ENCODE measurements at places on chromosomes 7 and 10.

DNA sequence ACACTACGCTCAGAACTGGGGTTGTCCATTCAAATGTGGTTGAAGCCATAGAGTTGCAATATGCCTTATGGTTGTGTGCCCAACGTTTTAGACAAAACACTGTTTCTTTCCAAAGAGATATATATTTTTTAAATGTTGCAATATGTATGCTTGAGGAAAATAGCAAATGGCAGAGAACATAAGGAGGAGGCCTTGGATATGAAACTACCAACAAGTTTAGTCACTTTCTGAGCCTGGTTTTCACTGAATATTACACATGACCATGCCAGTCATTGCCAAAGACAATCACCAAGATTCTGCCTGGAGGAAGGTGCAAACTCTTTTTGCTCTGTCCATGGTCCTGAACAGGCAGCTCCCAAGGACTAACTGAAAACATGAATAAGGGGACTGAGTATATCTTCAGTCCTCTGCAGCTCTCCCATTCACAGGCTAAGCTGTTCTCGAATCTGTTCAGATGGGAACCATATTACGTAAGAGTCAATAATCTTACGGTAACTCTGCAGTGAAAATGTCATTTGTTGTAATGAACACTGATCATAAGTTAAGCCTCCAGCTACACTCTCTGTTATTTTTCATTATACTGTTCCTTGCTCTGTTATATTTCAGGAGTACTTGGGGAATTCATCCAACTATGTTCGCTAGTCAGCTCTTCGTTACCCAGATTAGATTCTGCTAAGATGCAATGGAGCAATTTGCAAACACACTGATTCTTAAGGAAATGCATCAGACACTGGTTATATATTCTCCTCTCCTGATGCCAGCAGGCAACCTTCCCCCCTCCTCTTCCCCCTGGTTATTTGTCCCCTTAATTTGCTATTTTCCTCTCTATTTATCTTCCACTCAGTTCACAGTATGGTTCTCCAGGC, 90.7 kb upstream of the C1QL3 start:
- DNase-seq: no peak

DNA sequence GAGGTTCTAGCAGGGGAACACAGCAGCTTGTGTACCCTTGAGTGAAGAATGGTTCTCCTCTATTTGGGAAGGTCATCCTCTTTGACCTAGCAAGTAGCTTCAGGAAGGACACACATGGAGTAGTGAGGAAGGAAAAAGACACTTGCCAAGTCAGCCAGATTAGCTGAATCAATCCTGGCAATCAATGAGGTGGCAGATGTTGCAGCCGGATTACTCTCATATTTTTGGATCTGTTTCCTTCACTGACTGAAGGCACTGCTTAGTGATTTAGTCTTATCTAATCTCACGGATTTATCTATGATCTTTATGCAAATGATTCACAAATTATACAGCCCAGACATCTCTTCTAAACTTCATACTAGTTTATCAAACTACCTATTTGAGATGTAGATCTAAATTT, 218.8 kb downstream of the GPR158 start:
- DNase-seq: no peak

DNA sequence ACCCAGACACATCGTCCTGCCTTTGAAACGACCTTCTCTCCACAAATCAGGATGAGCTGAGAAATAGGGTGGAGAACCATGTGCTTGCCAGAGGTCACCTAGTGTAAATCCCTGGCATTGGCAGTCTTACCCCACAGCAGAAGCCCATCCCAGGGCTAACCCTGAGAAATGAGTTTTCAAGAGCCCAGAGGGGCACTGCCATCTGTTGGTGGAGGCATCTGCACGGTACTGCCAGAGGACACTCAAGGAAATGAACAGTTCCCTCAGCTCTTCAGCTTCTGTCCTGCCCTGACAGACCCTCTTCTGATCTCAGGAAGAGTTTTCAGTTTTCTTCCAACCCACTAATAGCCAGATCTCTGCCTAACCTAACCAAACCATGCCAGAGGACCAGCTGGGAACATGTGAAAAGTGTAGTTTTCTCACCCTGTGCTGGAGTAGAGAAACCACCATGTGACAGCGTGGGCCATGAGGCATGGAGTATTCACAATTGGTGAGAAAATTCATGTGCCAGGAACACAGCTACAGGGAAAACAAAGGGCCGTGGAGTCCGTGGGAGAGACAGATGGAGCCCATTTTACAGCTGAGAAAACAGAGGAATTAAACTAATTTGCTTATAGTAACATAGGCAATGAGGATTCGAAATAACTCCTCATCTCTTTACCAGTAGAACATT, 37.7 kb upstream of the ITPRID1 start:
- no peak for DNase-seq

DNA sequence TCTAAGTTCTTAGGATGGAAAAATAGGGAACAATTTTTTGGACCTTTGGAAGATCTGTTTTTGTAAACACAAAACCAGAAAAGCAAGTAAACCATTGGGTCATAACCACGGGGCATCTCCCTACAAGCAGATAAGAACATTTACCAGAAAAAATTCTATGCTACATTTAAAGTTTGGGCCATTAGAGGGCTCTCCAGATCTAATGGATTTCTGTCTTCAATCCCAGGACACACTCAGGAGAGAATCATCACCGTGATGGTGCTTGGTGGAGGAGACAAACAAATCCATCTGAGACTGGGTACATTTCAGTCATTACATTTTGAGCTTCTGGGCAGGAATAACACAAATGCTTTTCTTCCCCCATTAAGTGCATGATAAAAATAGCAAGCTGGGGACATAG, 178.4 kb upstream of the TARP start:
- DNase-seq: no peak

- no peak for DNase-seq
Observed at GRCh38 chr7:96415293-96415940, 93.5 kb upstream of the SLC25A13 start.

GRCh38 chr7:54981913-54982312, 36.9 kb upstream of the EGFR start:
- no peak for DNase-seq

GRCh38 chr10:126302826-126303665, 85.2 kb downstream of the ADAM12 start:
- DNase-seq: no peak

DNA sequence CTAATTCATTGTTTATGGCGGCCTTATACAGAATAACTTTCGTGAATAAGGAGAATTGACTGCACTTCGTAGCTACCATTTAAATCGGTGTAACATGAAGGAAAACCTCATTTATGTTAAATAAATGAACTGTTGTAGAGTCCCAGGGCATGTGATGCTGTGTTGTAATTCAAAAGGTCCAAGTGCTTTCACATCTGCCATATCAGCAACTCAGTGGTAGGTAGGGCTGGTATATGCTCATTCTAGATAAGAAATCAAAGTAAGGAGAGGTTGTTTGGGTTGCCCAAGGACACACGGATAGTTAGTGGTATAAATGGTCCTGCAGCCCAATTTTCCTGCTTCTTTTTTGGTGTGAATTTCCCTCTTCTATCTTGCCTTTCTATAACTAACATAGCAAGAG, 15.8 kb downstream of the BBS9 start:
- DNase-seq: no peak

DNA sequence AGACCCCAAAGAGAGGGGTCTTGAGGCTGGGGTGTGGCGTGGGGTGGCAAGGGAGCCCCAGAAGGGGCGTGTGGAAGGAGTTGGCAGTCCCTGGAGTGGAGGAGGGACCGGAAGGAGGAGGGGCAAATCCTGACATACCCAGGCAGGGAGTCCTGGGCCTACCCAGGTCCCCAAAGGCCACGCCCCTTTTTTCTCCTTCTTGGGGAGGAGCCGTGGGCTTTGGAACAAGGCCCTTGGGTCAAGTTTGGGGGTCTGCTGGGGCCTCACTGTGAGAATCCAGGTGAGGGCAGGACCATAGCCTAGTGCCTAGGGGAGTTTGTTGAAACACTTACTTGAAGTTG, 1.2 kb upstream of the SMARCD3 start:
- no peak for DNase-seq

DNA sequence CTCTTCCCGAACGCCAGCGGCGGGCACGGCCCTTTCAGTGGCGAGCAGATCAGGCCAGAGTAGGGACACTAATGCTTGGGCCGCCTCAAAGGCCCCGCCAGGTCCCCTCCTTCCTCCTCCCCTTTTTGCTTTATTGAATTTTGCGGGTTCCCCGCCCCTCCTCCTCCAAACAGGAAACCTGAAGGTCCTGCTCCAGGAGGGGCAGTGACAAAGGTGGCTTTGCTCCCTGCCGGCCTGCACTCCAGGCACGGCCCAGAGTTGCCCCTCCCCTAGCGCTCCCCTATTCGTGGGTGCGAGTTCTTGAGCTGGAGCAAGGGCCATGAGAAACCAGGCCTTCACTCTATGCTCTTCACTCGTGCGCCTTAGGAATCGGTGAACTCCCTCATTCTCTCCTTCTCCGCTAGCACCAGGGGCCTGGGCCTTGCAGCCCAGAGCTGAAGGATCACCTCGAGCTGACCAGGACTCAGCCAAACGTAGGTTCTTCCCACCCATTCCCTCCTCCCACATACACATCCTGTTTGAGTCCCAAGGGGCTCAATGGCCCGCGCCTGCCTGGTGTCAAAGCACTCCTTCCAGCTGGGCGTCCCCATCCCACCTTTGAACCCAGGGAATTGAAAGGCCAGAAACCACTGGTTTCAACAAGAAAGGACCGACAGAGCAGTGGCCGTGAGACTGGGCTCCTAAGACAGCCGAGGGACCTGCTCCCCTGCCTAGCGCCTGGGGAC, 619 bp upstream of the HOXA6 start:
- DNase-seq: no peak

GRCh38 chr10:5482016-5482415, 17.4 kb downstream of the CALML5 start:
- DNase-seq: no peak

DNA sequence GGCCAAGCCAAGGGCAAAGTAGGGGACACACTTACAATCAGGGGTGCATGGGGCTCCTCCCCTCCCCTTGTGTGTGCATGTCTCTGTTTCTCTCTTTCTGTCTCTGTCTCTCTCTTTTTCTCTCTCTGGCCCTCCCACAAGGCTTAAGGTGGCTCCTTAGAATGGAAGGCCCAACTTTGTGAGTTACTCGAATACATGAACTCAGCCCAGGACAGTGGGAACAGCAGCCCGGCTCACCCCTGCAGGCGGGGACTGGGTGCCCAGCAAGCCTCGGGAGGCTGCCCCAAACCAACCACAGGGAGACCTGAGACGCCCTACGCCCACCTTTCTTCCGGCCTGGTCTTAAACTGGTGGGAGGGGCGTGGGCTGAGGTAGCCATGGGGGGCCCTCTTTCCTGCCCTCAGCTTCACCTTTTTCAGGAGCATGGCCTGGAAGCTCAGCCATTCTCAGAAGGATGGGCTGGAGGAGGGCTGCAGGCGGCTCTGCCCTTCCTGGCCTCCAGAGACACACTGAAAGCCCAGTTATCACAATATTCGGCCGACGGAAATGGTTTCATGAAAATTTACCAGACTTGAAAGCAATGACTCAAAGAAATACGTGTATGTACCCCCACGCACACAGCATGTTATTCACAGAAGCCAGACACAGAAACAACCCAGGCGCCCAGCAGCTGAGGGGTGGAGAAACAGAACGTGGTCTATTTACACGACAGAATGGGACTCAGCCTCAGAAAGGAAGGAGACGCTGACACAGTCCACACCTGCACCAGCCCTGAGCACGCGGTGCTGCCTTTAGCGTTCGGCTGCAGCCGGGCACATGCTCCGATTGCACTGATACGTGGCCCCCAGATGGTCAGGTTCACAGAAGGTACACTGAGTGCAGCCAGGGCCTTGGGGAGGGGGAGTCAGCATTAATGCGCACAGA, 229.5 kb downstream of the PTPRN2 start:
- DNase-seq: no peak

GRCh38 chr7:34747867-34748727, 90.1 kb downstream of the NPSR1 start:
- no peak for DNase-seq

DNA sequence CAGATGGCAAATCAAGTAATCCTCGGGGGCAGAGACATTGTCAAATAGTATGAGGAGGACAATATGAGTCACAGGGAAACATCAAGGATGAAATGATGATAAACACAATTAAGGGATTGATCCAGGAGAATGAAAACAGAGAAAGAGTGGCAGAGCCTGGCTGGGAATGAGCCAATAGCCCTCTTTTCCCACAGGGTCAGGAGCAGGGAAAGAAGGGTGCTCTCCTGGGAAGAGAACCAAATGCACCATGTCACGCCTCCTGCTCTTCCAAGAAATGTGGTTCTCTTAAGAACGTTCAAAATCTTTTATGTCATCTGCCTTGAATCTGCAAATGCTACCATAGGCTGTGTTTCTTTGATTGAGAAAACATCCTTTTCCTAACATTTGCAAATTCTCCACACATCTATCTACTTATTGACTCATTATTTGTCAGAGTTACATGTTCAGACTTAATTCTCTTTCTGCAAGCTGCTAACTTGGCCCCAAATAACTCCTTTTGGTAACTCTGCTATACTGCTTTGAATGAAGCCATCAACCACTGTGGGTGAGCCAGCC, 50.6 kb downstream of the HIPK2 start:
- no peak for DNase-seq

DNA sequence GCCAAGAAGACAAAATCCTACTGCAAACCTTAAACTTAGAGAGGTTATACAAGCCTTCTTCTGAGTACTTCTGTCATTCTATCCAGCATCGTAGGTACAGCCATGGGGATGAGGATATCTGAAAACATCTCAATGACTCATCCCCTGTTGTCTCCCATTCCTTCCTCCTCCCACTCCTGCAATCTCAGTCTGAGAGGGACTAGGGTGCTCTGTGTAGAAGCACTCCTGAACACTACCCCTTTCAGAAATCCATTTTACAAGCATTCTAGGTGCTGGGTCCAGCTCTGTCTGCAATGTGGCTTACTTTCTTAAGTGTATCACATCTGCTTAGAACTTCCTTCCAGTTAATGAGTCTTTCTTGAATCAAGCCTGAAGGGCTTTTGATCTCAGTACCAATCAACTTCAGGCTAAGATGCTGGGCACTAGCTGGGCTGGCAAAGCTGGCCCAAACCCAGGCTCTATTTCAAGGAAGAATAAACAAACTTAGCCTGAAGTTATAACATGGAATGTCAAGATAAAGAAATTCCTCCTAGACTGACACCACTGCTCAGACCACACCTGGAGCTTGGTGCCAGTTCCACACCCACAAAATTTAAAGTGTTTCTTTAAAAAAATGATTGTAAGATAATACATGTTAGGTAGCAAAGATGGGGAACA, 270.3 kb upstream of the AOAH start:
- DNase-seq: no peak

DNA sequence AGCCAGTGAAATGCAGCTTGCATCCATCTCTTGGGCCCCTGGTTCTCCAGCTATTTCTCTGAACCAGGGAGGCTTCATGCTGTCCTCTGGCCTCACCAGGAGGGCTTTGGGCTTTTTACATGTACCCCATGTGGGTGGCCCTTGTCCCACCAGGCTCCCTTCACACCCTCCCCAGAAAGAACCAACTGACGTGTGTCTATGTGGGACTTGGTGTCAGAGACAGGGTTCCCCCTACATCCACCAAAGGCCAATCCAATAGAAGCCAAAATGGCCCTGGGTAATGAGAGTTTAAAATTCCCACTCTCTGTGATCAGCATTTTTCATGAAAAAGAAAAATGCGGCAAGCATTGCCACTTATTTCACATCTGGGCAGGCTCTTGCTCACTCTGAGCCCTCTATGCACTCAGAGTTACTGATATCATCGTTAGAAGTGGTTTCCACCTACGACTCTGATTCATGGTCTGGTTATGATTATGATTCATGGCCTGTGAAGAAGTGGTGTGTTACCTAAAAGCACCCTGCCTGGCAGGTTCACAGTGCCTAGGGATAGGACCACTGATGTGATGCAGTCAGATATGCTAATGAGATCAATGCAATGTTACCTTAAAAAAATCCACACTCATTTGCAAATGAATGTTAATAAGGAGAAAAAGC, 133.5 kb downstream of the BUB3 start:
- DNase-seq: no peak

- DNase-seq: no peak
Observed at GRCh38 chr10:10489076-10489475, 528.6 kb upstream of the CELF2 start.

Measured in effector memory CD8-positive, alpha-beta T cell (primary cell).